Inflammatory macrophage treated with lipopolysaccharide for 1 hour (primary cell): ENCODE measurements at places on chromosomes 16 and 17.

DNA sequence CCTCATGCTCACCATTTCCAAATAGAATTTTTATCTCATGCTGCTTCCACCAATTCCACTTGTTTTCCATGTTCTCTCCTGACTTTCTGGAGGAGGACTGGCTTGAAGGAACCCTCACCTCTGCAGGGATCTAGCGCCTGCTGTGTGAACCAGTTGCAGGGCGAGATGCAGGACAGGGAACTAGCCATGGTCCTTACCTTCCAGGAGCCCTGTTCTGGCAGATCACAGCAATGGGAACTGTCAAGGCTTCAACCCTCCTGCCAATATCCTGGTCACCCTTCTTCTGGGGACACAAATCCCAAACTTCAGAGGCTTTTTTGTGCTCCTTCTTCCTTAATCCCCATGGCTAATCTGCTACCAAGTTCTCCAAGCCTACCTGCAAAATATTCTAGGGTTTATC lies 60.4 kb upstream of the MMP2 start:
- DNase-seq: no peak

DNA sequence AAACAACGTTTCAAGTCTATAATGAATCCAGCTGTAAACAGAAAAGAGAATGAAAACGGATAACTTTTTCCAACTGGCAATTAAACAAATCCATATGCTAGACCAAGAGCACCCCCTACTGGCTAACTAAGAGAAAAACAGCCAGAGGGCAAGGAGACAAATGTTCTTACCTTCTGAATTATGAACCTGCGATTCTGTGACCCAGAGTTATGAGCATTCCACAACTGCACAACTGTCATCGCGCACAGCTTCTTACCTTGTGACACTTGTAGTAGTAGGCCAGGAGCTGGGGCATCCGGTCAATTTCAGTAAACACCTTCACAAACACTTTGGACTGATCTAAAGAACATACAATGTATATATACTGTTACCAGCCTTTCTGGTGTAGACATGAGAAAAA lies 18.6 kb downstream of the COG7 start:
- DNase-seq: peak; percentile 80

GRCh38 chr17:67546578-67547527 lies 169.8 kb downstream of the PITPNC1 start:
- peak; percentile 66 for DNase-seq

DNA sequence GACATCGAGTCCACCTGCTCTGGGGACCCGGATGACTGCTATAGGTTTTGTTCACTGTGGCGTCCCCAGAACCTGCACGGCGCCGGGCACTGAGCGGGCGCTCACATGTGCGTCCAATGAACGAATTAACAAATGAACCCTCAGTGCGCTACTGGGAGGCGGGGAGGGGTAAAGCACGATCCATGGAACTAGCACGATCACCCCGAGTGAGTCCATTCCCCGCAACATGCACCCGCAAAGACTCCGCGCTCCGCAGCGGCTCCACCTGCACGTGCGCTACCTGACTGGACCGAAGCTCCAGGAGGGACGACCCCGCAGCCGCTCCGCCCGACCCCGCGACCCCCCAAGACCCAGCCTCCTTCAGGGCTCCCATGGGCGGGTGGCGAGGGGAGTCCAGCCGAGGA lies 491 bp downstream of the TRAP1 start:
- DNase-seq: peak; percentile 13

DNA sequence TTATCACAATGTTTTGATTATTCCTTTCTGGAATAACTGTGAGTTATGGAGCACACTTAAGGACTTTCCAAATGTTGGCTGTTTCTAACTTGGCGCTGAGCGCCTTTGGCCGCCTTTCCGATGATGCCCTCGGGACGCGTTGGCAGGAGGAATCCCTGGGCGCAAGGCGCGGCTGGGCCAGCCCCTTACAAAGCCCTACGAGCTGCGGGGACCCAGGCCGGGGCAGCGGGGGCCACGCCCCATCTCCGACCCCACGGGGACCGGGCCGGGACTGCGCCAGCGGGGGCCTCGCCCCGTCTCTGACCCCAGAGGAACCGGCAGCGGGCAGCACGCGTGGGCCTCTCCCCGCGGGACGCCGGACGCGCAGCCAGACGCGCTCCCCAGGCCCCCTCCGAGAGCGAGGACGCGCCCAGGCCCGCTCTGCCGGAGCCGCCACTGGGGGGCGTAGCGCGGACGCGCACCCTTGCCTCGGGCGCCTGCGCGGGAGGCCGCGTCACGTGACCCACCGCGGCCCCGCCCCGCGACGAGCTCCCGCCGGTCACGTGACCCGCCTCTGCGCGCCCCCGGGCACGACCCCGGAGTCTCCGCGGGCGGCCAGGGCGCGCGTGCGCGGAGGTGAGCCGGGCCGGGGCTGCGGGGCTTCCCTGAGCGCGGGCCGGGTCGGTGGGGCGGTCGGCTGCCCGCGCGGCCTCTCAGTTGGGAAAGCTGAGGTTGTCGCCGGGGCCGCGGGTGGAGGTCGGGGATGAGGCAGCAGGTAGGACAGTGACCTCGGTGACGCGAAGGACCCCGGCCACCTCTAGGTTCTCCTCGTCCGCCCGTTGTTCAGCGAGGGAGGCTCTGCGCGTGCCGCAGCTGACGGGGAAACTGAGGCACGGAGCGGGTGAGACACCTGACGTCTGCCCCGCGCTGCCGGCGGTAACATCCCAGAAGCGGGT lies at the start of gene GAA:
Gene GAA (plus strand): TSS at position 571 of the 935 bp plus-strand sequence. CDS start 3,006 bp downstream, outside the sequence.
- peak; percentile 71 for DNase-seq

- peak; percentile 85 for DNase-seq
Measured at GRCh38 chr17:75632863-75633485, at the start of gene SMIM5. TSS of gene SMIM5 (plus strand) at chr17:75633434. CDS start at chr17:75640202, 6,768 bp downstream.

GRCh38 chr16:27718201-27719105 lies 168.5 kb downstream of the KATNIP start:
- no peak for DNase-seq

- peak; percentile 89 for DNase-seq
Measured at GRCh38 chr17:16287563-16288027, 65.7 kb downstream of the CENPV start.

- DNase-seq: no peak
Measured at GRCh38 chr17:66690166-66690565, 144.8 kb upstream of the CACNG5 start.

- DNase-seq: no peak
Measured at GRCh38 chr17:77455111-77455890, 314.5 kb downstream of the SEC14L1 start.

GRCh38 chr17:18241229-18241871 lies 15.9 kb downstream of the LLGL1 start:
- DNase-seq: no peak

GRCh38 chr17:72165867-72166439 lies 45.1 kb downstream of the SOX9 start:
- no peak for DNase-seq

DNA sequence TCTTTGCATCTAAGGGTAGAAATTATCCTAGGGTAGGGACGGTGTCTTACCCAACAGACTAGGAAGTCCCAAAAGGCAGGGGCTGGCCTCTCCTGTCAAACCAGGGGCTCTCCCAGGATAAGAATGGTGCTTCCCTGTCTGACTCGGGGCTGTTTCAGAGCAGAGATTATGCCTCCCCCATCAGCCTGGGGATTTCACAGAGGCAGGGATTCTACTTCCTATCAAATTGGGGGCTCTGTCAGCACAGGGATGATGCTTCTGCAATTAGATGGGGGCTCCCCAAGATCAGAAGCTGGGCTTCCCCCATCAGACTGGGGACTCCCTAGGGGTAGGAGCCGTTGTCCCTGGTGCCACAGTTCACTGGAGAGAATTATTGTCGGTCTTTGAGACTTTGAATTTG lies 2.3 kb downstream of the NXPH3 start:
- DNase-seq: peak; percentile 36

DNA sequence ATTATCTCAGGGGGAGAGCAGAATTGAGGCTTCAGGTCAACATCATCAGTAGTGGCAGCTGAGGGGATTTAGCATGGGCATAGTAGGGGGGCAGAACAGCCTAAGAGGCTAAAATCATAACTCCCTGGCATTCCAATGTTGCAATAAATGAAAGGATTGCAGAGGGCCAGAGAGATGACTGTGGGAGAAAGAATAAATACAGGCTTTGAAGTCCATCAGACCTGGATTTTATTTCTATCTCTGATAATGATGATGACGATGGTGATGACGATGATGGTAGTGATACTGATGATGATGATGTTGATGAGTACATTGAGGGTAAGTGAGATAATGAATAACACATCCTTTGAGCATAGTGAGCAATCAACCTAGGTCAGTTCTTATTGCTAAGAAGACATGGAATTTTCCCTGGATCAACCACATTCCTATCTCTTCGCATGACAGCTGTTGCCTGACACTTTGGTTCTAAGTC lies 107.4 kb upstream of the CDH11 start:
- DNase-seq: no peak

GRCh38 chr17:56624309-56624708 lies 30.8 kb downstream of the NOG start:
- peak; percentile 61 for DNase-seq

DNA sequence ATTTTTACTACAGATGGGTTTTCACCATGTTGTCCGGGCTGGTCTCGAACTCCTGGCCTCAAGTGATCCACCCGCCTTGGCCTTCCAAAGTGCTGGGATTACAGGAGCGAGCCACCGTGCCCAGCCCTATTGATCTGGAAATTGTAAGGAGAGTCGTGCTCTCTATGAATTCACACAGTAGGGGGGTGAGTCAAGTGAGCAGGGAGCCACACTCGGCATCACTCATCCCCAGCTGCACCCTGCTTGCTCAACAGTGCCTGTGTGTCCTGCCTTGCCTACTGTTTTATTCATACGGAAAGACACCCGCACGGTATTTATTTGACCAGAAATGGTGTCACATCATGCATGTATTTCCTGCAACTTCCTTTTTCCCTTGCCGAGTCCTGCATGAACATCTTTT lies 157.2 kb upstream of the FOXF1 start:
- DNase-seq: no peak
